Activated T-helper 1 cell treated with anti-CD3 and anti-CD28 coated beads, Interleukin-12 subunit alpha, Interleukin-12 subunit beta, Interleukin-2, Interleukin-4 antibody, amounts not matched to agents 30 ng/mL and 10 ng/mL and 1 ng/mL, durations not matched to agents 14 hours and 24 hours and 36 hours (primary cell): ENCODE measurements at places on chromosomes 12 and 14. TPM values are rescaled to one million over a fixed set of nuclear protein-coding genes. Genes with fewer than 3 reads are reported as not detected.

DNA sequence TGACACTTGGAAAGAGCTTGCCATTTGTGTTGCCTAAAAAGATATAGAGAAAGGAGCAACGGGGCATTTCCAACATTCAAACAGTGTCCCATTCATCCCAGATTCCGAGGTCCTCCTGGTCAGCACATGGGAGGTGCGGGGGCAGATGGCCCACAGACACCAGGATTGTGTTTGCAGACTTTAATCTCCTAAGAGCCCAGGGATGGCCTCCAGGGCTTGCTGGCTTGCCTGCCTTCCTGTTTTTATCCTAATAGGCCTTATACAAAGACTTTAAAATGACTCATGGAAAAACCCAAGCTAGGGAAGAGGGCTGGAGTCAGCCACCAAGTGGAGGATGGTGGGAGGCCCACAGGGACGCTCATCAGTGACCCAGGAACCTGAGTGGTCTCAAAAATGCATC, 21.5 kb upstream of the FAM181A start:
- no peak for DNase-seq

GRCh38 chr14:100359881-100360280, 36.7 kb downstream of the SLC25A47 start:
- no peak for DNase-seq

DNA sequence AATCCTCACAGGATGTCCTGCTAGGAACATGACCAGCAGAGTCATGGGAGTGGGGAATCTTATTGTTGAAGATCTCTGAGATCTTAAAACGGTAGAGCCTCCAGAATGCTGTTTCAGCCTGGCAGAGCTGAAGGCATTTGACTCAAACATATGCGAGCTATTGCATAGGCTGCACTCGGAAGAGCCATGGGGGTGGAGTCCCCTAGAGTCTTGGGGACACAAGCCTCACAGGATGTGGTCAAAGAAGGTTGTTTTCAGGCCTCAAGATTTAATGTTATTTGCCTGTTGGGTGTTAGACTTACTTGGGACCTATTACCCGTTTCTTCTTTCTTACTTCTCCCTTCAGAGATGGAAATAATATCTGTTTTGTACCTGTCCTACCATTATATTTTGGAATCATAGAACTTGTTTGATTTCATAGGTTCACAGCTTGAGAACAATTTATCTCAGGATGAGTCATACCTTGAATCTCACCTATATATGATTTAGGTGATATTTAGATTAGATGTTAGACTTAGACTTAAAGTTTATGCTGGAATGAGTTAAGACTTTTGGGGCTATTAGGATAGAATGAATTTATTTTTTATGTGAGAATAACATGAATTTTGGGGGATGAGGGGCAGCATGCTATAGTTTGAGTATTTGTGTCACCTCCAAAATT, 172.2 kb upstream of the ATP2B1 start:
- DNase-seq: peak; percentile 54

- no peak for DNase-seq
These were observed 19.3 kb downstream of the BRF1 start for GRCh38 chr14:105281371-105282097.

DNA sequence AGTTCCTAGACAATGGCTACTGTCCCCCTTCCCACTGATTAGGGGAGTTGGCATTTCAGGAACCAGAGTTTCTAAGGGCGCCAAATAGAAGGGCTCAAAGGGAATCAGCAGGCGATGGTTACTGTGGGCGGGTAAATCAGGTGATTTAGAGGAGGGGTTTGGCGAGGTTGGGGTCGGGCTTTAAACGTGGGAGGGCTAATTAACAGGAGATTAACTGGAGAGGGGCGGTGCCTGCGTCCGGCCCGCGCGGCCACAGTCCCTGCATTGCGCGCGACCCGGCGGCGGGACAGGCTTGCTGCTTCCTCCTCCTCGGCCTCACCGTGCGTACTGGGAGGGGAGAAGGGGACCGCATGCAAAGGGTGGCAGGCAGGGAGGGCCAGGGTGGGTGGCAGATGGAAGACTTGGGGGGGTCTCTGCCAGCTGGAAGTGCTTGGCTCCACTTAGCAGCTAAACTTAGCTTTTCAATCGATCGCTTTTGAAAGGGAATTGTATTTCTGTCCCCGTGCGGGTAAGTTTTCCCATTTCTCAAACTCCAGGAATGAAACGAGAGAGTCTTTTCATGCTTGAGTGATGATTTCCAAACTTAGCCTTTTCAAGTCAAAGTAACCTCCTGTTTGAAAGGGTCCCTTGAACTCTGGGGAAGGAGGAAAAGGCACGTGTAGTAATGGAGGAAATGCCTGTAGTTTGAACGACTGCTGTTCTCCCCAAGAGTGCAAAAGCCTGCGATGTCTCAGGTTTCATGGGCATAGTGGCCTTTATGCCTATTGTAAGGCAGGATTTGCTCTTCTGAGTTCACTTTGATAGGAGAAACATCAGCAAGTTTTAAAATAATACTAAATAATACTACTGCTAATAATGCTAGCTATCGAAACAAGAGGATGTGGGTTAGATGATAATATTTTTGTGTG, at the start of gene MGST1:
Gene MGST1, plus strand, starts transcription at position 255 of the 908 bp plus-strand sequence. CDS start 6,608 bp downstream, outside the sequence.
- no peak for DNase-seq

DNA sequence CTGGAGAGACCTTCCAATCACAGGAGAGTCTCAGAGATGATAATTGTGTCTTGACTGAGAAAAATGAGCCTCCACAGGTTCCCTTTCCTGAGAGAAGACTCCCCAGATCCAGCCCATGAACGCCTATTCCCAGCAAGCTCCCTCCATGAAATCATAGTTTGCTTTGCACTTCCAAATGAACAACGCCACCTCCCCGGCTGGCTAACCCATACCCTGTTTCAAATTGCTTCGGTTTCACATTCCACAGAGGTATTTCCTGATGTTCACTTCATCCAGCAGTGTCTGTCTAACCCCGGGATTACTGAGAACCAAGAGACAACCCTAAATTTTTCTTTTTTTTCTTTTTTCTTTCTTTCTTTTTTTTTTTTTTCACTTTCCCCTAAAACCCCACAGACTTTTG, 124.1 kb upstream of the RFLNA start:
- no peak for DNase-seq

GRCh38 chr14:57401501-57401900, 11.1 kb downstream of the NAA30 start:
- DNase-seq: no peak

DNA sequence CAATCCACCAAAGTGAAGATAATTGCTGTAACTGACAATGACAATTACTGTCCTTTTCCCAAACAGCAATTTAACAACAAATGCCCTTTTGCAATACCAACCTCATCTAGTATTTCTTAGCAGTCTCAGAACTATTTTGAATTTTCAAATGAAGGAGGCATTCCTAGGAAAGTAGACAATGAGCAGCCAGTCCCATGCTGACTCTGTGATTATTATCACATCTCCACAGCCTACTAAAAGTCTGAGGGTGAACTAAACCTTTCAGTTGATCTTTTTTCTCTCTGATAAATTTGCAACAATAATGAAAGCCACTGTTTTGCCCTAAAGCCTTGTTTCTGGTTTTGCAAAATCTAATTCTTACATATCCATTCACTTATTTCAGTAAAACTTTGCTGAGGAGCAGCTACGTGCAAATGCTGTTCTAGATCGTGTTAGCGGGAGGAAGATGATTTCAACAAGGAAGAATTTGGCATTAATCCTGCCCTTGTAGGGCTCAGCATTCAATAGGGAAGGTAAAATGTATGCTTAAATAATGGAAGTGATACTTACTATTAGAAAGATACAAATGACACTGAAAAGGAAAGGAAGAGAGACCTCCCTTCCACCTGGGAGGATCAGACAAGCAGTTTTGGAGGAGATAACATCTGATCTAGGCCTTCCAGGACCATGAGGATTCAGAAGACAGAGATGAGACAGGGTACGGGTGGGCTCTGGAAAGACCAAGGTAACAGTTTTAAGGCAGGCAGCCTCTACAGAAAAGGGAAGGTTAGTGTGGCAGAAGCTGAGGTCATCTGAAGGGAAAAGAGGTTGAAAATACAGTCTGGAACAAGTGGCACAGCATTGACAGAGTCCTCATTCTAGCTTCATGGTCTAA, 47.4 kb downstream of the SLC38A1 start:
- DNase-seq: no peak

DNA sequence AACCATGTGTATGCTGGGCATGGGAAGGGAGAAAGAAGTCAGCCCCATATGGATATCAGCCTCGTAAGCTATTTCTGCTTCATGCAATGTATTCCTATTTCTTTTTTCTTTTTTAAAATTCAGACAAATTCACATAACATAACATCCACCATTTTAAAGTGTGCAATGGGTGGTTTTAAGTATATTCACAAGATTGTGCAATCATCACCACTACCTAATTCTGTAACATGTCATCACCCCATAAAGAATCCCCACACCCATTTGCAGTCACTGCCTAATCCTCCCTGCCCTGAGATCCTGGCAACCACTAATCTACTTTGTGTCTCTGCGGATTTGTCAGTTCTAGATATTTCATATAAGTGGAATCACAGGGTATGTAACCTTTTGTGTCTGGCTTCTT, 9.5 kb downstream of the POMT2 start:
- no peak for DNase-seq

DNA sequence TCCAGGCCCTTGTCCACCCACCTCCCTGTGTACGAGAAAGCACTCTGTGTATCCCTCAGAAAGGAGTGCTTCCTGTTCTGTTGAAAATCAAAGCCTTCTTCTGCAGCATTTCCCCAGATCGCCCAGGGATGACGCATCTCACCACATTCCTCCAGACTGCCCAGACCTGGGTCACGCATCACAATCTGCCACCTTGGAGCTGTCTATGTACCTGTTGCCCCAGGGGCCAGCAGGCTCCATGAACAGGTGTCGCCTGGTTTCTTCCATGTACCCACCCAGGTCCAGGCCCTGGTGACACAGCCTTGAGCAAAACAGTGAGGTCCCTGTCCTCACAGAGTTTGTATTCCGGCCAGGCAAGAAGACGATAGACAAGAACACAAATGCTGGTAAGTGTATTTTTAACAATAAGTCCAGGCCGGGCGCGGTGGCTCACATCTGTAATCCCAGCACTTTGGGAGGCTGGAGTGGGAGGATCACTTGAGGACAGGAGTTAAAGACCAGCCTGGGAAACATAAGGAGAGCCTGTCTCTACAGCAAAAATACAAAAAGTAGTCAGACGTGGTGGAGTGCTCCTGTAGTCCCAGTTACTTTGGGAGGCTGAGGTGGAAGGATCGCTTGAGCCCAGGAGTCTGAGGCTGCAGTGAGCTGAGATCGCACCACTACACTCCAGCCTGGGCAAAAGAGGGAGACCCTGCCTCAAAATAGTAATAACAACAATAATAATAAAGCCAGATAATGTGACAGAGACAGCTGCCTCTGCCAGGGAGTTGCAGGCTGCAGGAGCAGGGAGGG, 6.8 kb upstream of the PPP1R13B start:
- DNase-seq: no peak

- no peak for DNase-seq
These were observed 31.6 kb upstream of the FRS2 start for GRCh38 chr12:69438539-69438938.

GRCh38 chr14:59060841-59061240, 127.6 kb upstream of the DAAM1 start:
- DNase-seq: no peak

DNA sequence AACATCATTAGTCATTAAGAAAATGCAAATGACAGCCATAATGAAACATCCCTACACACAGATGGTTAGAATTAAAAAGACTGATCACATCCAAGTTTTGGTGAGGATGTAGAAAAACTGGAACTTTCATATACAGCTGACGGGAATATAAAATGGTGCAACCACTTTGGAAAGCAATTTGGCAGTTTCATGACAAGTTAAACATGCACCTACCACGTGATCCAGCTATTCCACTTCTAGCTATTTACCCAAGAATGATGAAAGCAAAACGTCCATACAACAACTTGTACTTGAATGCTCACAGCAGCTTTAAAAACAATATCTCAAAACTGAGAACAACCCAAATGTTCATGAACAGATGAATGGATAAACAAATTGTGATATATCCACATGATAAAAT, 77.9 kb upstream of the AVPR1A start:
- no peak for DNase-seq

GRCh38 chr12:54329759-54330158, 4.8 kb downstream of the COPZ1 start:
- no peak for DNase-seq

GRCh38 chr12:39122562-39123204, 217.3 kb upstream of the CPNE8 start:
- DNase-seq: no peak

DNA sequence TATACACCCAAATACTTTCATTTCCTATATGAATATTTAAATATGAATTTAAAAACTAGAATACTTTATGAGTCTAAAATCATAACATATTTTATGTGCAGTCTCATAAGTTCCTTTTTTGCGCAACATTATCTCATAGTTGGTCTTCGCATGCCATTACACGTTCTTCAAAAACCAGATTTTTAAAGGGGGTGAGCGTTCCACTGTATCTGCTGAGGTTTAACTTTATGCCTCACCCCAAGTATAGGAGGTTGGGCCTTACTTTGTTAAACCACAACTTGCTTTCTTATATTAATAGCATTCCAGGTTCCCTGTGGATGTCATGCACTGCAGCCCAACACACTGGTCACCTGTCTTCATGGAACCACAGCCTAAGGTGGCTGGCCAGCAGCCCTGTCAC, 118.6 kb downstream of the APAF1 start:
- DNase-seq: no peak

DNA sequence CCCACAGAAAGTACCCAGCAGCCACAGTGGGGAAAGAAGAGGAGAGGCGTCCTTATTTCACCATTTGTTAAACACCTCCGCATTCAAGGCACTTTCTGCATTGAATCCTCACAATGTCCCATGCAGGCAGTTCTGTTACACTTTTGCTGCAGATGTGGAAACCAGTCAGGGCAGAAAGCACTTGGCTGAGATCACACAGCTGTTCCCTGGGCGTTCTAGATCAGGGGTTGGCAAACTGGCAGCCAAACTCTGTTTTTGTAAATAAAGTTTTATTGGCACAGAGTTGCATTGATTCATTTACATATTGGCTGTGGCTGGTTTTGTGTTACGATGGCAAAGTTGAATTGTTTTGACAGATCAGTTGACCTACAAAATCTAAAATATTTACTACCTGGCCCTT, 20.1 kb downstream of the FOXN4 start:
- DNase-seq: no peak

- no peak for DNase-seq
These were observed 16.5 kb downstream of the NPC2 start for GRCh38 chr14:74476607-74477006.

GRCh38 chr12:68416826-68417225, 84.7 kb upstream of the MDM1 start:
- no peak for DNase-seq

GRCh38 chr12:44875954-44876543, at the start of gene NELL2:
Gene NELL2 (minus strand): TSS chr12:44876315. CDS start chr12:44875869, 446 bp downstream.
- DNase-seq: peak; percentile 43

GRCh38 chr12:49669796-49670195, 37.4 kb downstream of the FMNL3 start:
- DNase-seq: no peak

- DNase-seq: no peak
These were observed 79.0 kb downstream of the TMX1 start for GRCh38 chr14:51318813-51319597.

GRCh38 chr12:106144847-106145246, 6.1 kb upstream of the NUAK1 start:
- DNase-seq: no peak

The MYBPC1 gene
- not detected in 2 replicates for total RNA-seq

The VRTN gene
- not detected in 2 replicates for total RNA-seq

The KIF5A gene
- total RNA-seq: 2.4 TPM in 2 replicates

The TIMELESS gene
- total RNA-seq: 44.9 and 45.8 TPM in 2 replicates

The KRT80 gene
- not detected in 2 replicates for total RNA-seq

The PITPNM2 gene
- total RNA-seq: 22.3 and 25.5 TPM in 2 replicates

The PRB4 gene
- not detected in 2 replicates for total RNA-seq

The ASIC1 gene
- total RNA-seq: 10.2 and 11.2 TPM in 2 replicates

The RNASE2 gene
- not detected in 2 replicates for total RNA-seq

The ZNF268 gene
- 16.7 and 21.5 TPM in 2 replicates for total RNA-seq

The ORMDL2 gene
- 58.9 and 61.2 TPM in 2 replicates for total RNA-seq

The NYNRIN gene
- total RNA-seq: 0.02 TPM in 1 of 2 replicates, not detected in the other
